Vagina (tissue), 2 donors: ENCODE measurements at places on chromosomes 1 and 21.

DNA sequence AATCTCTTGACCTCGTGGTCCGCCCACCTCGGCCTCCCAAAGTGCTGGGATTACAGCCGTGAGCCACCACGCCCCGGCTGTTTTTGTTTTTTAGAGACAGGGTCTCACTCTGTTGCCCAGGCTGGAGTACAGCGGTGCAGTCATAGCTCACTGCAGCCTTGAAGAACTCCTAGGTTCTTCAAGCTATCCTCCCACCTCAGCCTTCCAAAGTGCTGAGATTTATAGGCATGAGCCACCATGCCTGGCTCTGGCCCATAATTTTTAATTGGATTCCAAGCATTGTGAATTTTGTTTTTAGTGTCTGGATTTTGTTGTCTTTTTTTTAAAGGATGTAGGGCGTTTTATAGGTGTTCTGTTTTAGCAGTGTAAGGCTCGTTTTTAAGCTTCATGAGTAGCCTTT, 28.6 kb upstream of the TXLNA start:
- DNase-seq: no peak

GRCh38 chr1:97780884-97781283, 139.9 kb downstream of the DPYD start:
- DNase-seq: no peak

GRCh38 chr1:92439291-92439690, 47.4 kb downstream of the GFI1 start:
- no peak for DNase-seq

GRCh38 chr1:45243476-45244343, 37.3 kb upstream of the ZSWIM5 start:
- no peak for DNase-seq

DNA sequence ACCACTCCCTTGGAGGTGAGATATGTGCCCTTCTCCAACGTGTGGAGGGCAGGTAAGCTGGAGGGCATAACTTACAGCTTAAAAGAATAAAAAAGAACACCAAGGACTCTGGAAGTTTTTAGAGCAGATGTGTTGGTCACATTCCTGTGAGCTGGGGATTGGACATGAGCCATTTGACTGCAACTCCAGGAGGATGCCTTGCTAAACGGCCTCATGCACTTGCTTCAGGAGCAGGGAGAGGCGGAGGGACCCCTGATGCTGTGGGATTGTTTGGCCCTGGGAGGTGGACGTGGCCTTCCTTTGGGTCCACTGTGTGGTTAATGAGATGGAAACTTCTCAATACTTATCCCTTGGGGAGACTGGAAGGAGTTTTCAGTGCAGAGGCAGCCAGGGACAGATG, 185.6 kb downstream of the RHOU start:
- no peak for DNase-seq

DNA sequence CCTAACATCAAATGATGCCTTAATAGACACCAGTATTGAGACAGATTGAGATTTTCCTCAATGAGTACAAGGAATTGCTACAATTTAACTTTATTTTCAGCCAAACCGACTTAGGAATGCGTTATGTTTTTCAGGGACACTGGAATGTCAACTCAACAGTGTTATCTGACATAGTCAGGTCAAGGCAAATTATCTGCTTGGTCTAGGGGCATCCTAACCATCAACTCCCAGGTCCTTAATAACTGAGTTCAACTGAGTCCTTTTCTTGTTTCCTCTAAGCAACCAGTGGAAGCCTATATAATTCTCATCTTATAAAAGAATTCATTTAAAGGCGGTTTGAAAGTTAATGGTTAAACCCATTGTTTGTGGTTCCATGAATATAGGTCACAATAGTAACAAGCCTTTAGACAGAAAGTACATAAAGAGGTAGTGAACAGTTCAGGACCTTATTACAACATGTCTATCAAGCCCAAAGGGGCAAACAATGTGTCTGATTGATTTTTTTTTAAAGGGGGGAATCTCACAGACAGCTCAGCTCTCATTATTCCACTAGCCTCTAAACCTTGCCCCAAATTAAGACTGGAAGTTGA, 32.3 kb upstream of the NR5A2 start:
- no peak for DNase-seq

- no peak for DNase-seq
These were observed 189.7 kb downstream of the GPR52 start for GRCh38 chr1:174637487-174637886.

GRCh38 chr1:112718691-112719418, 3.7 kb upstream of the PPM1J start:
- DNase-seq: no peak

DNA sequence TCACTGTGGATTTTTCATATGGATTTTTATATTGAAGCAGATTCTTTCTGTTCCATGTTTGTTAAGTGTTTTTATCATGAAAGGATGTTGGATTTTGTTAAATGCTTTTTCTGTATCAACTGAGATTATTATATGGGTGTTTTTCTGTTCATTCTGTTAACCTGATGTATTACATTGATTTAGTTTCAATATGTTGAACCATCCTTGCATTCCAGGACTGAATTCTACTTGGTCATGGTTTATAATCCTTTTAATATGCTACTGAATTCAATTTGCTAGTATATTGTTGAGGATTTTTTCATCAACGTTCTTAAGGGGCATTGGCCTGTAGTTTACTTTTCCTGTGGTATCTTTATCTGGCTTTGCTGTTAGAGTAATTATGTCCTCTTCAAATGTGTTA, 55.8 kb downstream of the CCDC30 start:
- DNase-seq: no peak

GRCh38 chr1:9161342-9161741, 32.4 kb upstream of the GPR157 start:
- DNase-seq: no peak

DNA sequence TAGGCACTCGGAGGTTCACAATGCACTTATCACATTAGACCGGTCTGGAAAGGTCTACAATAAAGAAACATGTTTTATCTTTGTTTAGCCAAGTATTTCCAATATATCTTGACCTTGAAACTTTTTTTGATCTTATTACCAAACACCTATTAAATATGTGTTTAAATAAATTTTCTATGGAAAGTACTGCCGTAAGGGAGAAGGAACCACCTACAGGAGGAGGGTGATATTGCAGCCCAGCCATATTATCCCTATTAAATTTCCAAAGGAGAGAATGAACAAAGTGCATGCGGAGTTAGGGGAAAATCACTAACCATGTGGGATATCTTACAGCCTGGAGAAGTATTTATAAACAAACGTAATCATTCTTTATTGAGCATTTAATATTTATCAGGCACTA, 14.5 kb downstream of the BRINP2 start:
- DNase-seq: no peak

GRCh38 chr1:161737625-161738024, 12.0 kb upstream of the DUSP12 start:
- no peak for DNase-seq

GRCh38 chr1:119700326-119700725, 11.4 kb upstream of the PHGDH start:
- no peak for DNase-seq

DNA sequence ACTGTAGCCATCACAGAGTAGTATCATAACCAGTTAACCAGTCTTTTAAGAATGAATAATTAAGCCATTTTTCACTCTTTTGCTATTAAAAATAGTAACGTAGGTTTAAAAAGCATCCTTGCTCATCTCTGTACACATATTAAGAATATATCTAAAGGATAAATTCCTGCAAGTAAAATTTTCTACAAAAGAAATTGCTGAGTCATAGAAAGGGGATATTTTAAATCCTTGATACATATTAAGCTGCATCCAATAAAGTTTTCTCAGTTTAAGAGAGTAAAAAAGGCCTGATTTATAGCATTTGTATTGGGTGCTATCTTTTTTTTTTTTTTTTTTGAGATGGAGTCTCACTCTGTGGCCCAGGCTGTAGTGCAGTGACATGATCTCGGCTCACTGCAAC, 1.9 kb upstream of the CTH start:
- no peak for DNase-seq

GRCh38 chr1:3170561-3171453, 101.8 kb downstream of the PRDM16 start:
- no peak for DNase-seq

- no peak for DNase-seq
These were observed 217.5 kb downstream of the LRRIQ3 start for GRCh38 chr1:73980324-73981040.

- no peak for DNase-seq
These were observed 44.0 kb upstream of the HSD3B1 start for GRCh38 chr1:119462964-119463363.

DNA sequence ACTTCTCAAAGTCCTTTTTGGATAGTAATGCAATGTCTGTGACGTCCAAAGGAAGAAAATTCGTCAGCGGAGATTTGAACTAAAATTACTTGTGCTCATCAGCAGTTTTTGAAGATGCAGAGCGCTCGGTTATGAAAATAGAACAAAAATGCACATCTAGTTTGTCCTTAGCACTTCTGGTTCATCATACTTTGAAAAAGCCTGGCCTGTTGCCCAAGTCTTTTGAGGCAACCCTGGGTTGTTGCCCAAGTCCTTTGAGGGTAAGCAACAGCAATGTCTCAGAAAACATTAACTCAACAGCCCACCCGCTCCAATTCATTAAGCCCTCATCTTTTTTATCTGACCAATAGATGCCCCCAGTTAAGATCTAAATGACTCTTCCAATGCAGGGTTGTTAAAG, 91.9 kb downstream of the HUNK start:
- DNase-seq: no peak

- DNase-seq: no peak
These were observed 3.0 kb upstream of the MFSD2A start for GRCh38 chr1:39951926-39952325.

- DNase-seq: no peak
These were observed 9.7 kb downstream of the HSD11B1 start for GRCh38 chr1:209714338-209714737.

- no peak for DNase-seq
These were observed 4.1 kb downstream of the LEPR start for GRCh38 chr1:65424573-65424889.

DNA sequence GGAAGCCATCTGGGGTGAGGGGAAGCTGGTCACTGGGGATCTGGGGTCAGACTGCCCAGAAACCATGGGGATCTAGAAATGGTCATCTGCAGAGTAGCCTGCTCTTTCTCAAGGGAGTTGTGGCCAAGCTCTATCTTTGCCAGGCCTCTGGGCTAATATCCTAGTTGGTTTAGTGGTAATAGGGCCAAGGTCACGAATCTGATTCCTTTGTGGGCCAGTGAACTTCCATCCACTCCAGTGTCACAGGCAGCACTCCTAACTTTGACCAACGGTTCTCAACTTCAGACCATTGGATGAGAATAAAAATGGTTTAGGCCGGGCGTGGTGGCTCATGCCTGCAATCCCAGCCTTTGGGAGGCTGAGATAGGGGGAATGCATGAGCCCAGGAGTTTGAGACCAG, 28.1 kb upstream of the PPP2R5A start:
- no peak for DNase-seq

DNA sequence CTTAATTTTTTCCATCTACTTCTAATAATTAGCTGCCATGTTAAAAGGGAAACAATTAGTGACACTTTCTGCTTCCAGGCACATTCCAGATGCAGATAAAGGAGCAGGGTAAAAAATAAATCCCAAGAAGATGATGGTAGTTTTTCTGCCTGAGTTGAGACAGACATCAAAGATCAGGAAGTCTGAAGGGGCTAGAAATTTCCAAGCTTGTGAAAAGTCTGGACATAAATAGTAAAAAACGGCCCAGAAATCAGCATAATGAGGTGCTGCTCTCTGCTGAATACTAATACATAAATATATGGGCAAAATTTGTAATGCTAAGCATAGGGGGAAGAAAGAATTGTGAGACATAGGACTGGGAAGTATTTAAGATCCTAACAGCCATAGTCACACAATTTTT, 460.0 kb upstream of the RGS18 start:
- no peak for DNase-seq

- no peak for DNase-seq
These were observed 56.4 kb upstream of the RGS7 start for GRCh38 chr1:241413386-241413785.

GRCh38 chr1:117093091-117093534, 28.4 kb downstream of the TRIM45 start:
- peak; percentile 90 for DNase-seq

GRCh38 chr1:100431954-100432353, 79.6 kb downstream of the CDC14A start:
- no peak for DNase-seq

GRCh38 chr1:29043274-29043965, 80.3 kb downstream of the TMEM200B start:
- no peak for DNase-seq

DNA sequence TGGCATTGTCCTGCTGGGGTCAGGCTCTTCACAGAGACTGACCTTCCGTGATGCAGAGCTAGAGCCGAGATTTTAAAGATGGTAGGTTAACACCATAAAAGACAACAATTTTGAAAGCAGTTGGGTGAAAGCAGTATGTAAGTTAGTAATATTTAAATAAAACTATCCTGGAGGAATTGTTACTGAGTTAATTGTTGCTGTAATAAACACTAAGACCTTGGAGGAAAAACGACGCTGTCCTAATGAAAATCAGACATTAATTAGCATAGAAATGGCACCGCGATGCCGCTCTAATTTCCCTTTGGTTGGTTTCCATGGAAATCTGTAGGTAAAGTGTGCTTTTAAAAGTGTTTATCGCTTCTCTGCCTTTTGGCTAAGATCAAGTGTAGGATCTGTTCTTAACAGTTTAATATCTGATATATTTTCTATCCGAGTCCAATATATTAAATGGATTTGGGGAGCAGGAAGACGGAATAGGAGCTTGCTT, 745 bp upstream of the ANP32E start:
- no peak for DNase-seq

DNA sequence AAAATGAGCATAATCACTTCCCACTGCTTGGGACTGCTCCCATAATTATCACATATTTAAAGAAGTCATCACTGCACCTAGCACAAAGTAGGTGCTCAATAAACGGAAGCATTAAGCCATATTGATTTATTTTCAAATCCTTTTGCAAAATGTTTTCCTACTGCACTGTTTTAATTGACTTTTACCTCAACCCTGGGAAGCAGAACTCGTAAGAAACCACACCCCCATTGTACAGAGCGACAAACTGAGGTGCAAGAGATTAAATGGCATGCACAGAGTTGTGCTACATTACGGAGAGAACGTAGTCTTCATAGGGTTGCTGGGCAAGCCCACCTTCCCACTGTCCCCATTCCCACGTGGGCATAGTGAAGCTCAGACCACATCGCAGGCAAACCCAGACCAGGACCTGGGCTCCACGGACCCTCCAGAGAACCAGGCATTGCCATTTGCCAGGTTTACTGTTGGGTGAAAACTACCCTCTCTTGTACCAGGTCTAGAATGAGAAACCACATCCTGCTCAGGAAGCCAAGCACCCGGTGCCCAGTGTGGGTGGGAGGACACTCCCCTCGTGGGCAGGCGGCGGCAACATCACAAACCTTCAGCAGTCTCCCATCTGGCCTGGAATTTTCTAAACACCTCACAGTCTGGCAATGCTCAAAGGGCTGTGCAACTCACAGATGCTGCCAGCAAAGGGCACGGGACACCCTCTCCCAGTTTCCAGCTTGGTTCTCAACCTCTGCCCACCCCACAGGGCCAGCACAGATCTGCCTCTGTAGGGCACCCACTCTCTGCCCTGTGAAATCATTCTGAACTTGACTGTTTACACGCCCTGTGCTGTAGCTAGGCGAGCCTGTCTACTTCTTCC, 8.2 kb downstream of the IFFO2 start:
- DNase-seq: no peak

- DNase-seq: no peak
These were observed 149.8 kb downstream of the ZNF648 start for GRCh38 chr1:181911715-181912114.

- DNase-seq: no peak
These were observed 40.9 kb upstream of the SIK1 start for GRCh38 chr21:43467785-43468184.

- no peak for DNase-seq
These were observed 95.2 kb downstream of the PSMG1 start for GRCh38 chr21:39088031-39088370.
